ENCODE measurements at places on chromosomes 11 and 22. TPM values are rescaled to one million over a fixed set of nuclear protein-coding genes. Genes with fewer than 3 reads are reported as not detected.

GRCh38 chr11:128779036-128779435 is 85.2 kb downstream of the FLI1 start:
- peak; percentile 81 for DNase-seq

Gene RIMBP3B
- 0.21 TPM for total RNA-seq

DNA sequence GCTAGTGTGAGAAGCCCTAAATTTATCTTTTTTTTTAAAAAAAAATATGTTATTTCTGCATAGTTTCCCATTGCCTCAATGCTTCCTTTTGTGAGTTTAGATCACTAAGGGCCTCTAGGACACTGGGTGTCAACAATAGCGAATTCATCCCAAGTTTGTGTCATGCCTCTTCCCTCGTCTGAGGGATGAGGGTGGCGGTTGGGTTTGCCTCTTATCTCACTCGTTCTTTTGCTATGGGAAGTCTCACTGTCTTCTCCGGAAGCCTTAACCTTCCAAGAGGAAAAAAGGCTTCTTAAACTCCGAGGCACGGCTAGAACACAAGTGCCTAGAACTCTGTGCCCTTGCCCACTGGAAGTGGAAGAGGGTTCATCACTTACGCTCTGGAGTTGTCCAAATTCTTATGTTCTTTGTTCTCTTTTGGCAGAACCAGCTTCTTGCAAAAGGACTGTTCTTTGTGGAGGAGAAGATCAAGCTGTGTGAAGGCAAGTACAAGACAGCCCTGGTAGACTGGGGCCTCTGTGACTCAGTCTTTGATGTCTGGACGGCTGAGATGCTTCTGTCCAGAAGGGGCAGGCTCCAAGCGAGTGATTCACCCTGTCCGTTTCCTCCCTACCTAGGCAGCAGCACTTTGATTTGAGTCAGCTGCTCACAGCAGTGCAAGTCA is 78.5 kb downstream of the TRAF6 start:
- peak; percentile 92 for DNase-seq

DNA sequence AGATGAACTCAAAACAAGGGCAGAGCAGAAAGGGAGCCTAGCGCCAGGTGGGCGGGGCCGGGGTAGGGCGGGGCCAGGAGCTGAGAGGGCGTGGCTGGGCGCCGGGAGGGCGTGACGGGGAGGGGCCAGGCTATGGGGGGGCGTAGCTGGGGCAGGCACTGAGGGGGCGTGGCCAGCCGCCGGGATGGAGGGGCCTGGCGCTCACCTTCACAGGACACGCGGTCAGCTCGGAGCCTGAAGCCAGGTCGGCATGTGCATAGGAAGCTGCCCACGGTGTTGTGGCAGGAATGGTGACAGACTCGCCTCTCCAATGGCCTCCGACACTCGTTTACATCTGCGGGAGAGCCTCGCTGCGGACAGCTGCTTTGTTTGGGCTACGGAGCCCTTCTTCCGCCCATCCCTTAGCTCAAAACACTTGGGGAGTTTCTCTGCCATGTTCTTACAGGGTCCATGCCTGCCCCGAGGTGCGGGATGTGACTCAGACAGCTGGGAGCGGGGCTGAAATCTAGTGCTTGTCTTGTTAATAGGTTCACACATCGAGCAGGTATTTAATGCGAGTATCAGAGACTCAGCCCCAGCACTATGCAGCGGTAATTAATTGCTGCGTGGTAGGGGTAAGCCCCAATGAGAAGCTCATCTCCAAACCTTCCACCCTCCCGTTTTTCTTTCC is 13.4 kb downstream of the VWCE start:
- DNase-seq, result no peak

Gene TTC28
- 11.2 TPM for total RNA-seq

GRCh38 chr11:61750631-61751273 is 1.7 kb upstream of the MYRF start:
- DNase-seq, result no peak

- no peak for DNase-seq
Measured at GRCh38 chr11:95503047-95503446, 272.0 kb upstream of the SESN3 start.

DNA sequence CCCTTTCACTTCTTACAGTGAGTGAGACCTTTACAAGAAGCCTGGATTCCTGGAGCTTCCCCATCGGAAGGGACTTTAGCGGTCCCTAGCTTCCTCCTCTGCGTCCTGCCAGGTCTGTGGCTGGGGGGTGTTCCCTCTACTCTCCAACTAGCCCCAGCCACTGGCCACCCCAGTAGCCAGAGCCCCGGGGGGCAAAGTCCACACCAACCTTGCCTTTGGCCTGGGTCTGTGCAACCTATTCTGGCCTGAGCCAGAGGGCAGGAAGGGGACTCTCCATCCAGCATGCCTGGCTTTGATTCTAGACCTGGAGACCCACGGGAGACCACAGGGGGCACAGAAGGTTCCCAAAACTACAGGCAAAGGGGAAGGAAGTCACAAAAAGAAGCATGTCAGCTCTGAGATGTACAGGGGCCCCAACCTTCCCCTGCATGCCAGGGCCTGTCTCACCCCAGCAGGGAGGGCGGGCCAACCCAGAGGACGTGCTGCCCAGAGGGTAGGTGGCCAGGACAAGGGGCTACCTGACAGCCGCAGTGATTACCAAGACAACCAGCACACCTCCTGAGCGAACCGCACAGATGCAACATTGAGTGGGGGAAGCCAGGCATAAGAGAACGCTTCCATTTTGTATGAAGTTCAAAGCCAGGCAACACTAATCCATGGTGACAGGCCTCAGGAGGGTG is 52.4 kb downstream of the DSCAML1 start:
- DNase-seq, result no peak
